ENCODE measurements at places on chromosomes 4 and X.

GRCh38 chr4:81790477-81790876 is 318.8 kb upstream of the RASGEF1B start:
- no peak for DNase-seq

DNA sequence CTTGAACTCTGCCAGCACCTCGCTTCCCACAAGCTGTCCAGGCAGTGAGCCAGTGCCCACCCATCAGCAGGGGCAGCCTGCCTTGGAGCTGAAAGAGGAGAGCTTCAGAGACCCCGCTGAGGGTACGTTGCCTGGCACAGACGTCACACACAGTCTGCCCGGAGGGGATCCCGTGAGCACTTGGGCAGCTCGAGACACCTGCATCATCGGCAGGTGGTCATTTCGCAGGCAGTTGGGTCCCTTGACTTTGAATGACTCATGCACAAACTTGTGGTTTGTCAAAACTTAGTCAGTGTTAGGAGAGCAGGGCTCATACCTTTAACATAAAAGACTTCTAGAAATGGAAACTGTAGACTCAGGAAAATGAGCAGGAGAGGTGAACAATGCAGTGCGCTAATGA is 9.9 kb downstream of the TACC3 start:
- DNase-seq: no peak

- DNase-seq: peak; percentile 17
Measured at GRCh38 chrX:23483396-23483795, 148.7 kb downstream of the PTCHD1 start.

DNA sequence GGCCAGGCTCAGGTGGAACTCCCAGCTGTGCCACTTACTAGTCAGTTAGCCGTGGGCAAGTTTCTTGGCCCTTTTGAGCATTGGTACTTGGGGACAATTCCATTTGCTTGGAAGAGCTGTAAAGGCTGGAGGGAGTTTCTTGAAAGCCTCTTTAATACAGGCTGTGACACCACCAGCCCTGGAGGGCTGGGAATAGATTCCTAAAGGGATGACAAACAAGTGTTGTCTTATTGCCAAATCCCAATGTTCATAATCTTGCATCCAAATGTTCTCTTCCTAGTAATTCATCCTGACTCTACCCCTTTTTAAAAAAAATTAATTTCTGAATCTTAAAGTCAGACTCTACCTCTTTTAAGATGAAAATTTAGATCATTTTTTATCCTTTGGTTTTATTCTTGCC is 14.6 kb upstream of the MED28 start:
- DNase-seq: no peak

DNA sequence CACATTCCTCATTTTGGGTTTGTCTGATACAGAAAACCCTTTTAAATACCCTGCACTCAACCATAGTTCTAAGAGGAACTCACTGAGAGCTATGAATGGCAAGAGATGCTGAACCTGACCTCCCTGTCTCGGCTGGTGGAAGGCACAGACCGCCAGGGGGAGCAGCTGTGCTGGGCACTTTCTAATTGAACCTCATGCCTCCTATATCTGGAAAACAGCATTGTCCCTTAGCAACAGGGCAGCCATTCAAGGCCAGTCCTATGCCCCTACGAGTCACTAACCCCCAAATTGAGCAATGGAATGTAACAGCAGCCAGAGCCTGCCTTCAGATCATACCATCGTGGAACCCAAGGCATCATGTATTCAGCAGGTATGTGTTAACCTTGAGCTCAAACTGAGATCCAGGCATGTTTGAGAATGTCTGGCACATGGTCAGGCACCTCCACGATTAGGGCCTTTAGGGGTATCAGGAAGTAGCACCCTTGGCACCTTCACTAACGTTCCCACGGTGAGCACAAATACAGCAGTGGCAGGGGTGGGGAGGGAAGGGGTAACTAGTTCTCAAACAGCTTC is 5.1 kb downstream of the USP27X start:
- peak; percentile 27 for DNase-seq

DNA sequence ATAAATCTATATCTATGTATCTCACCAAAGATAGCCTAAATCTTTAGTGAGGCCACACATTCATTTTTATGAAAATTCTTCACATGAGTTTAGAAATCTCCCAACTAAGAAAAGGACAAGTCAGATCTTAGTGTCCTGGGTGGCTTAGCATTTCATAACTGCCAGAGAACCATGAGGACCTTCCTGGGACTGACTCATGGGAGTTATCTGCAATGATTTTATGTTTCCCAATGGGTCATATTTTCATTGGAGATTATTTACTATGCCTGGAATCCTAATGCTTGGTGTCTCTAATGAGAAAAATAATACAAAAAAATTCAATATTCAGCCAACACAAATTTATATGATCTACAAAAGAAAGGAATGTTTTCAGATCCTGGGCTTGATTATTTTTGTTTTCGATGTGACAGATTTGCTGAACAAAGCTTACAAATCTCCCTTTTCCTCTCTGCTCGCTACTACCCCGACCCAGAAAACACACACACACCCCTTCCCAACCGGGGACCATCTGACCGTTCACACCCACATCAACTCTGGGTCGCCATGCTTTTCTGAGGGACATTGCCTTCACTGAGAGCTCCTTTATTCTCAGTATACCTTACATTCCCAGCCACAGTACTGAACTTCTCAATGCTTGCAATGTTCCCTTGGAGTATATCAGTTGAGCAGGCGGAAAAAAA is 40.1 kb downstream of the SORBS2 start:
- no peak for DNase-seq

- no peak for DNase-seq
Measured at GRCh38 chrX:129755779-129756650, 17.2 kb downstream of the XPNPEP2 start.

DNA sequence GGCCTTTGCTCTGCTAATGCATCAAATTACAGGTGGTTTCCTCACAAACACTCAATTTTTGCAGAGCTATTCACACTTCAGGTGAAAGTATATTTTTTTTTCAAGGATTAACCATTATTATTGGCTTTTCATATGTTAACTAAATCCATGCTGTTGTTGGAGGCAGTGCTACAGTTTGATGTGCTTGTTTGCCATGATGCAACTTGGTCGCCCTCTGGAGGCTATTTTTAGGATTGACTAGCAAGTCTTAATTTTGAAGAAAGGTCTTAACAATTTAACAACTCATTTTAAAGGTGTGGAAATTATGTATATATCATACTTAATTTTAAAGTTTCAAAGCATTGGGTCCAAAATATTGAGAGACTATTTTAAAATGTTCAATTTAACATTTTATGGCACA is 168.8 kb upstream of the FAM47A start:
- peak; percentile 2 for DNase-seq

DNA sequence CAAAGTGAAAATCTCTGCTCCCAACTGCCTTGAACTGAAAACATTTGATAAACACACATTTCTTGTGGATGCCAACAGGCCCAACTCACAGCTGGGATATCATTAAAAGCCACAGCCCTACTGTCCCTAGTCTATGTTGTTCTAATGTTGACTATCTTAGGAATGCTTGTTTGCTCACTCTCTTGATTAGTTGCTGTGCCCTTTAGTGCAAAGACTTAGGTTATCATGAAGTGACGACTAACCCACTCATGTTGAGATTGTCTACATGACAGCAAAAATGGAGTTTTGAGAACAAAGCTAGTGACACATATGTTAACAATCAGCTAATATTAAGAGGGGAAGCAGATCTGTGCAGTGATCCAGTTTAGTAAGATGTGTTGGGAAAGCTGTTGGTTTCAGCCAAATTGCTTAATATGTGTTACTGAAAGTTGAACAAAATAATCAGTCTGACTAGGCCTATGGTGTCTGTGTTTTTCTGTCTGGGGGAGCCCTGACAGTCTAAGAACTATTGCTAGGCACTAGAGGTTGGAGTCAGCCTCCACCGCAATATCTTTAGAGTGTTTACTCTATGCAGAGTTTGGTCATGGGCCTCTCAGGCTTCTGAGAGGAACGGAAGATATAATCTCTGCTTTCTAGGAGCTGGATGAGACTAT is 125.5 kb downstream of the ATG4A start:
- no peak for DNase-seq

GRCh38 chr4:54731552-54731951 is 73.8 kb downstream of the KIT start:
- DNase-seq: no peak

GRCh38 chr4:71607109-71607508 is 176.8 kb downstream of the GC start:
- no peak for DNase-seq

GRCh38 chr4:2401610-2401983 is 16.8 kb downstream of the ZFYVE28 start:
- DNase-seq: no peak

- no peak for DNase-seq
Measured at GRCh38 chrX:131854581-131854980, 168.5 kb upstream of the STK26 start.

GRCh38 chr4:38237139-38237538 is 276.9 kb downstream of the PTTG2 start:
- DNase-seq: no peak

- no peak for DNase-seq
Measured at GRCh38 chrX:27883468-27884092, 75.8 kb downstream of the MAGEB10 start.

DNA sequence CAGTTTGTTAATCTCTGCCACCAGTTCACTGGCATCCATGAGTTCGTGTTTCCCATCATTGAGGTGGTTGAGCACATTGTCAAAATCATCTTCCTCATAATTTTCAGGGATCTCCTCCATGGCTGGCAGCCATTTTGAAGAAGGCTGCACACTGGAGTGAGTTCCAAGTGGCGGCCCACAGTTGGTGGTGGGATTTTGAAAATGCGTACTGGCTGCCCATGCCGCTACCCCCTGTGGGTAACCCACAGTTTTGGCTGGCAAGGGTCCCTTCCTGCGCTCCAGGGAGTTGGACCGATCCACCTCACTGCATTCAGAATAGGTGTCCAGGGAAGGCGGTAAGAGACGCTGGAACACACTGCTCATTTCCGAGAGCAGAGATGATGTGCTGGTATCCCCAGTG is 11.2 kb downstream of the PCDH18 start:
- DNase-seq: no peak

GRCh38 chr4:2535376-2536192 is 863 bp upstream of the FAM193A start:
- DNase-seq: no peak

DNA sequence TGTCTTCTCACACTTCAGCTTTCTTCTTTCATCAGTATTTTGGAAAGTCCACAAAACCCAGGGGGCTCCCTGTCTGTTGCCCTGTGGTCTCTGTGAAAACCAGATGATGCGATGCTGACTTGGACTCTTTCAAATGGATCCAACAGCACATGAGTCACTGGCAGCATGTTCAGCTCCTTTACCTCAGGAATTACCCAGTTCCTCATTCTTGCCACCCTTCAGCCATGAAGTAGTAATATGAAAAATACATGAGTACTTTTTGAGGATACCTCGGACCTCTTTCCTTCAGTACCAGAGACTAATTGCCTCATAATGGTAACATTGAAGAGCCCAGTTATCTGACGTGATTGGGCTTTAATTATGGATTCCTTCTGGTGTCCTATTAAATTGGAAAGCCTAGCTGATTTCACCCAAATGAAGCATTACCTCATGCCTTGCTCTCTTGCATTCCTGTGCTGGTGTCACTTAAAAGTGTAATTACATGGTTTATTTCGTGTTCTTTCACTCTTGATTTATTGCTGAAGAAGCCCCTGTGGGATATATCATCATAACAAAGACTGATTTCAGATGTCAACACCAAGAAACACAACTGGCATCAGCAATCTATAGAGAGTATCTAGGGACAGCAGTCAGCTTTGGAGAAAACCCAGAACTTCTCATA is 63.4 kb downstream of the NFKB1 start:
- DNase-seq: no peak

GRCh38 chr4:159451006-159451405 is 348.1 kb downstream of the RAPGEF2 start:
- no peak for DNase-seq

- DNase-seq: peak; percentile 33
Measured at GRCh38 chrX:48802089-48802904, 430 bp downstream of the HDAC6 start.

DNA sequence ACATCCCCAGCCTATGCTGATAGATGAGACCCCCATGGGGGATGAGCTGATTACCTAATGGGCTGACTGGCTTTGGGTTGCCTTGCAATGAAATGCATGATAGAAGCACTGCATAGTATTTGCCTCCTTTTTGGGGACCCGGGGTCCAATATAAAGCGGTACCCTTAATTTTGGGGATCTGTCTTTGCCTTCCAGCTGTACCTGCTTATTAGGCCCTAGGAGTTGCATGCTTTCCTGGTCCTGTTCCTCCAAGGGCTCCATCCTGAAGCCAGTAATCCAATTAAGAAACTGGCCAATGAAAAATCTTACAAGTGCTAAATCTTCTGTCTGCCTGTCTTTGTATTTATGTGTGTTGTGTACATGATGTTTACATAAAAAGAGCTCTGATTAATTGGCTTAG is 791.6 kb downstream of the TRIML1 start:
- DNase-seq: no peak

DNA sequence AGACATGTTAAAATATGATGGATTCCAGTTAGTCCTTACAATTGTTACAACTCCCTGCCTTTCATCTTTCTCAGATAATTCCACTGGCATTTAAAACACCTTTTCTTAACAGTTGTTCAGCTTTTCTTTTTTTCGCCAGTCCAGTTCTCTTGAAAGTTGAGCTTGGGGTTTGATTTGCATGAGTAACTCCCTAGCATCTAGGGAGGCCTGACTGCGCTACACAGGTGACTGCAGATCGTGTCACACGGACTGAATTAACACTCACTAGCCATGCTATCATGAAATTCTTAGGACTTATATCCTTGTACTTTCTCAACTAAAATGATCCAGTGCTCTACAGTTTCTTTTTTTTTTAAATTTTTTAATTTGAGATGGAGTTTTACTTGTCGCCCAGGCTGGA is 69.8 kb downstream of the ARHGAP24 start:
- no peak for DNase-seq

DNA sequence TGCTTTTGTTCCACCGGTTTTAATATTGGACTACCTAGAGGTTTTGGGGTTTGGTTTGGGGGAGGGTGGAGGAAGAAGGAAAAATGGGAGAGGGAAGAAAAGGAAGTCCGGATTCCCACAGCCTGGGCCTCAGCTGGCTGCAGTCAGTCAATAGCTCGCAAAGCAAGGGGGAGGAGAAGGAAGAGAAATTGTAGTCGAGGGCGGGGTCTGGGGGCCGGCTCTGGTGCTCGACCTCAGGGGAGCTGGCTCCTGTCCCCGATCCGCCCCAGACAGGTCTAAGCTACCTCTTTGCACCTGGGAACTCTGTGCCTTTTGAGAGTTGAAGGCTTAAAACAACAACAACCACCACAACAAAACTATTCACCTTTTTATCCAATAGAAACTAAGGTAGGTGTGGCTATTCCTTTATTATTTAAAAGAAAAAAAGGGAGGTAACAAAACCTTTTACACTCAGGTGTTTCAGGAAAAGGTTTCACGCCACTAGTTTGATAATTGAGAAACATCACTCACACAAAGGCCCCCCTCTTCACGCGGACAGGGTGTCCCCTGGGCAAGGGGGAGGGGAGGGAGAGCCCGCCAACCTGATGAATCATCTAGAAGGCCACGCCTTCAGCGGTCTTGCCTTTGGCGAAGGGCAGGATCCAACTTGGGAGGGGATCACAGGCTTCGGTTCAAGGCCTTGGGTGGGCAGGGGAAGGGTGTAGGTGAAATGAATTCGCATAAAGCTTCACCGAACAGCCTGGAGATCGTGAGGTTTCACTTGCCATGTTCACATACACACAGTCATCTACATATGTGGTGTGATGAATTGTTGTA is 1.6 kb upstream of the LNX1 start:
- no peak for DNase-seq

- no peak for DNase-seq
Measured at GRCh38 chr4:125359960-125360634, 45.3 kb downstream of the FAT4 start.

Measured in NCI-H524 treated with DMSO at 0.1 percent for 48 hours (cell line).